ENCODE measurements at places on chromosomes 4 and X.

- no peak for DNase-seq
These were observed 399.6 kb upstream of the NDST3 start for GRCh38 chr4:117634716-117635115.

GRCh38 chrX:136814847-136815750 is 34.4 kb upstream of the ARHGEF6 start:
- DNase-seq, result no peak

- no peak for DNase-seq
These were observed 103.6 kb downstream of the FAM13A start for GRCh38 chr4:88953400-88953799.

GRCh38 chr4:184534511-184535391 is 60.4 kb upstream of the IRF2 start:
- peak; percentile 47 for DNase-seq

DNA sequence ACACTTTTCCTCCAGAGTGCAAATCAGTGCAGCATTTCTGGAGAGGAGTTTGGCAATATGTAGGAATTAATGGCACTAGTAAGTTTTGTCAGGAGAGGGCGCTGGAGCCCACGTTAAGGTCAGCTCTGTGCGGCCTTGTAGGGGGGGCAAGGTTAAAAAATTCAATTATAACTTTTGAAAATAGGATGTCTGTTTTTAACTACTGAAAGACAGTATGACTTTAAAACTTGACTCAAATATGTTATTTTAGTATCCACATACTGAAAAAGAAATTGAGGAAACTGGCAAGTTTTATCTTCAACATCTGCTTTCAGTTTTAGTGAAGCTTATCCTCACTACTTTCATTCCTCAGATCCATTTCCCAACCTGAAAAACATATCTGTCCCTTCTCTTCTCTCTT is 30.9 kb upstream of the HSD17B13 start:
- no peak for DNase-seq
